ENCODE measurements at places on chromosomes 3 and 15.

GRCh38 chr3:30453360-30454039 lies 152.9 kb upstream of the TGFBR2 start:
- DNase-seq: no peak

GRCh38 chr3:51669241-51670052 lies 1.6 kb upstream of the TEX264 start:
- peak; percentile 97 for DNase-seq

DNA sequence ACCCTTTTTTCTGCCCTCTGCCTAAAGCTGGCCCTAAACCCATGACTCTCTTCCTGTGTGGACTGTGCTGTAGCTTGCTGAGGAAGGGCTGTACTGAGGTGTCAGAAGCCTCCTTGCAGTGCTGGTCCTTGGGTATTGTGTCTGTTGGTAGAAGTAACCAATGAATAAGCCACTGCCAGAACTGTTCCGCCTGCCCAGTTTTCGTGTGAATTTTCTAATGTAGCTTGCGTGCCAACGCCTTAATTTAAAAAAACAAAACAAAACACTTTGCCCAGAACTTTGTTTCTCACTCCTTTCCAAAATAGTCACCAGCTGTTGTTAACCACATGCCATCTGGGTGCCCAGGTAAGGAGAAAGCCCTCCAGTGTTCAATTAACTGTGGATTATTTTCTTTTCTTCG lies 101.9 kb downstream of the KLHL25 start:
- no peak for DNase-seq

DNA sequence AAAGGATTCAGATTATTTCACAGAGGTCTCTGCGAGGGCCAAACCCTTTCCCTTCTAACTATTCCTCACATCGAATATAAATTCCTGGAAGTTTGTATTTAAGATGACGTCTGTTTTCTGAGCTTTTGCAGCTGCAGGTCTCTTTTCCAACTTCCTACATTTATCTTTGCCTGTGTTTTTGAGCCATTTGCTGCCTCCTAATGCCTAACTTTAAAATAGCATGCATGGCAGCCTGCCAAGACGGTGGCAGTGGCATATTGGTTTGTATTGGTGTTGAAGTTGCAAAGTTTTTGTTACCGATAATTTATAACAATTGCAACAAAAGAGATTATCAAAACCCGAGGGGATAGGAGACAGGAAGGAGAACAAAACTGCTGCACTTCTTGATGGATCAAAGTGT lies 187.1 kb upstream of the DNAJC19 start:
- DNase-seq: peak; percentile 34

- DNase-seq: no peak
Observed at GRCh38 chr3:82236257-82236656, 474.8 kb upstream of the GBE1 start.

GRCh38 chr3:17057321-17057720 lies 172.6 kb downstream of the PLCL2 start:
- DNase-seq: no peak

DNA sequence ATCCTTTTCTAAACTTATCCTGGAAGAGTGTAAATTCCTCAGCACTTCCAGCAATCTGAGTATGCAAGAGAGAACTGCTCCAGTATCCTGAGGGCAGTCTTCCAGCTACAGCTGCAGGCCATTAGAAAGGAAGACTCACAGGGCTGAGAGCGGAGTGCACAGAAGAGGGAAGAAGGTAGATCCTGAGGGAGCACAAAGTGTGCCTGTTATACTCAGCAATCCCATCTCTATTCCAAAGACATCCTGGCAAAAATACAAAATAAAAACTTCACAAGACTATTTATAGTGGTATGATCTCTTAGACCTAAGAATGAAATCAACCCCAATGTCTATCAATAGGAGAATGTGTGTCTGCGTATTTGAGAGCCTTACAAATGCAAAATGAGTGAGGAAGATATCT lies 292.0 kb downstream of the ZIC1 start:
- DNase-seq: no peak

- DNase-seq: no peak
Observed at GRCh38 chr15:51253366-51253765, 85.0 kb downstream of the CYP19A1 start.

GRCh38 chr3:45575386-45575923 lies 19.1 kb upstream of the LIMD1 start:
- no peak for DNase-seq

DNA sequence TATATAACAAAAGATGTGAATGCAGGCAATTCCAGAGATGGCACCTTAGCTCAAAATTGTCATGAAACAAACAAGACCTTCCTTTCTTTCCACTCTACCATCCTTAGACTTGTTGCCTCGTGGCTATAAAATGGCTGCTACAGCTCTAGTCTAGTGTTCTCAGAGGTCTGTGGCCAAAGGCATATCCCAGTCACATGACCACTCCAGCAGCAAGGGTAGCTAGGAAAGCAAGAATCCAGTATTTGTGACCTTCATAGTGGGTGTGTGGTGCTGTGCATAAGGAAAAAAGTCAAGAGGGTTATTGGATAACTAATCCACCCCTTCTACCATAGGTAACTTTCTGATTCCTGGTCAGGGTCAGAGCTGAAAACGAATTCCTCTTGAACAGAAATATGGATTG lies 27.1 kb upstream of the LIPC start:
- no peak for DNase-seq

- DNase-seq: no peak
Observed at GRCh38 chr3:107409365-107409764, 32.1 kb downstream of the CCDC54 start.

GRCh38 chr15:48924528-48925393 lies 39.0 kb downstream of the SHC4 start:
- no peak for DNase-seq

DNA sequence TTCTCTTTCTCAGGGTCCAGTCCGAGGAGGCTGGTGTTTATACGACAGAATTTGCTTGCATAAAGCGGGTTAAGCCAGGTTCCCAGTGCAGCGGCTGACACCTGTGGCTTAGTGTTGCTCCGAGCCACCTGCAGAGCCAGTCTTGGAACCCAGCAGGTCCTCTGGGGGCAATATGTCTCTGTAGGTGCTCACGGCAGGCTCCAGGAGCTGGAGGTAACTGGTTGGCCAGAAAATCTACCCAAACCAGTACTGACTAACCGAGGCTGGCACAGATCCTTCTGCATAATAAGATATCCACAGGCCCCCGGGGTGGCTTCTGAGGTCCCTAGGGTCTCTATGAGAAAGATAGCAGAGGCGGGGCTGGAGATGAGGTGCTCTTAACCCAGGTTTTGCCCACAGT lies 3.2 kb downstream of the MGLL start:
- DNase-seq: no peak

DNA sequence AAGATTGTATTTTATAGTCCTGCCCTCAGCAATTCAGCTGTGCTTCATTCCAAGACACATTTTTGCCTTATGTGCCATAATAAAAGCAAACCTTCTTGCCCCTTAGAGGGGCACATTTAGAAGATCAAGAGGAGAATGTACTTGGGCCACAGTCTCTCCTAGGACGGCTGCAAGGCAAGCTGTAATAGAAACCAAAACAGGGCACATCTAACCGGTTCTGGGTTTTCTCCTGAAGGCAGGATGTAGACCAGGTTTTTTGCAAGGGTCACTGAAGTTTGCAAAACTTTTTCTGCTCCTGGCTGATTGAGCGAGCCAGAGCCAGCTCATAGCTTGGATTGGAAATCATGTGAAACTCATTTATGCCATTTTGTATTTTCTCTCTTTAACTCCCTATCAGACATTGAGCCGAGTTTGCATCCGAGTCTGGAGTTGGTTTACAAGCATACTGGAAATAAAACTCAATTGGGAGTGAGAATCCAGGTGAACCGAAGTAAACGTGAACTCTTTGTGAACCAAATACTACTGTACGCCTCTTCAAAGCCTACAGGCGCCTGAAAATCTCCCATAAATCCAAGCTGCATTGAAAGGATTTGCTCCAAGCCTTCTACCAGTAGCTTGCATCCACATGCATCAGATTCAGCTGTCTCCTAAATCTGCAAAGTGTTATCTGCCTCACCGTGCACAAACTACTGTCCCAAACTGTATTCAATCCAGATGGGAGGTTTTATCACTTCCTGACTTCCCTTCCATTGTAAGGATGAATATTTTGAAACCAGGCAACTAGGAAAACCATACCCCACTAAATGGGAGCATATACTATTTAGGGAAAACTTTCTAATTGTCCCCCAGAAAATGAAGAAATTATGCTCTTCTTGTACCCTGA lies 60.9 kb upstream of the TSC22D2 start:
- DNase-seq: no peak

GRCh38 chr3:280681-281080 lies 84.1 kb downstream of the CHL1 start:
- DNase-seq: no peak

GRCh38 chr3:100333970-100334487 lies 528 bp upstream of the NIT2 start:
- DNase-seq: no peak

DNA sequence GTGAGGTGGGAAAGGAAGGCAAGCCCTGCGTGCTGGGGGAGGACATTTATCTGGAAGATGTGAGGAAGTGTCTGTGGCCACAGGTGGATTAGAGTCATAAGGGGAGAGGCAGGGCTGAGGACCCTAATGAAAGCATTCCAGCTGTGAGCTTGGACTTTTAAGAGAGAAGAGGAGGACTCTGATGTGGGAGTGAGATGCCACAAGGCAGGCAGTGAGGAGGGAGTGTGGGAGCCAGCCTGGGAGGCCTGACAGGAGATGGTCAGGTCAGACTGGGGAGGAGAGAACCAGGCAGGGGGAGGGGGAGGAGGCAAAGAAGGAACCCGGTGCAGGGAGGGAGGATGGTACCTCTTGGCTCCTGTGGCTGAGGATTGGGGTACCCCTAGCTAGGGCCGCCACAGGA lies 21.0 kb downstream of the MAPKAPK3 start:
- DNase-seq: no peak

DNA sequence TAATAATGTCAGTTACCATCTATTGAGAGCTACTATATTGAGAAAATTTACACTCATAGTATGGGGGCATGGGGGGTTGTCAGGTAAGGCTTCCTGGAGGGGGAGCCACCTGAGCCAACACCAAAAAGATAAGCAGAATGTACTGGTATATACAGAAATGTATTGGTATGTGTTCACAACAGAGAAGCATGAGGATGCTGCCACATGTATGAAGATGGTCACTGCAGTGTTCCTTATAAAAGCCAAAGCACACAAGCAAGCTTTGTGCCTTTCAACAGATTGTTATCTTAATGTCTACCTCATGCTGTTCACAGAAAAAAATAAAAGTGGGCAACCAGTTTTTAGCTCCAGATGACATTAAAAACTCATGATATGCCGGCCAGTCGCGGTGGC lies 149.0 kb downstream of the MAGI1 start:
- no peak for DNase-seq

DNA sequence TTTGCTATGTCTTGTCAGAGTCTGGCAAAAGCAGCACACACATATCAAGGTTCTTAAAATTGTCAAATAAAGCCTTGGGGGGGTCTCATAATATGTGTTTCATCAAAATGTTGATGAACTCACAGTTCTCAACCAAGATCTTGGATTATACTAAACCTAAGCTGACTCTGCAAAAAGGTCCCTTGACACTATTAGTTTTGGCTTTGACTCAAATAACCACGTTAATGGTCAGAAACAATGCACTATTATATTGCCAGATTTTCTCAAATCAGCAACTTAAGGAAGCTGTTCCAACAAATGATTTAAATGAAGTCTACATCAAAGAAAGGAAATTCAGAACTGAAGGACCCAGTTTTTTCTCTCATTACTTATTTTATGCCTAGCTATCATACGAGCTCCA lies 1063.9 kb downstream of the ROBO1 start:
- no peak for DNase-seq

DNA sequence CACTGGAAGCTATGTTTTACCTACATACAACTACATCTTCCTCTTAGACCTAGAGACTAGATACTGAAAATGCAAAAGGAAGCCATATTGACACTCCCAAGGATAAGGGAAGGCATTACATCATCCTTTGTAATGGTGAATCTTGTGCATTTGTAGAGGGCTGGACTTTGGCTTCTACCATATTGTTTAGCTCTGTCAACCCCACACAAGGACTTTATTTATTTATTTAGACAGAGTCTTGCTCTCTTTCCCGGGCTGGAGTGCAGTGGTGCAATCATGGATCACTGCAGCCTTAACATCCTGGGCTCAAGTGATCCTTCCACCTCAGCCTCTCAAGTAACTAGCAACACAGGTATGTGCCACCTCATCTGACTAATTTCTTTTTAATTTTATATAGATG lies 331.5 kb upstream of the TPRG1 start:
- no peak for DNase-seq

- DNase-seq: no peak
Observed at GRCh38 chr3:140863580-140864009, 78.0 kb upstream of the SLC25A36 start.

- DNase-seq: no peak
Observed at GRCh38 chr15:48367483-48367882, 36.3 kb downstream of the DUT start.
